ENCODE measurements at places on chromosomes 1 and 21. TPM values are rescaled to one million over a fixed set of nuclear protein-coding genes. Genes with fewer than 3 reads are reported as not detected.
A peak's percentile ranks its signal among the peaks of the same experiment; 100 is the strongest.

- DNase-seq, result no peak
Observed at GRCh38 chr1:40045182-40045581, 4.7 kb downstream of the CAP1 start.

- DNase-seq, result no peak
Observed at GRCh38 chr1:85308833-85309350, 32.5 kb upstream of the BCL10 start.

DNA sequence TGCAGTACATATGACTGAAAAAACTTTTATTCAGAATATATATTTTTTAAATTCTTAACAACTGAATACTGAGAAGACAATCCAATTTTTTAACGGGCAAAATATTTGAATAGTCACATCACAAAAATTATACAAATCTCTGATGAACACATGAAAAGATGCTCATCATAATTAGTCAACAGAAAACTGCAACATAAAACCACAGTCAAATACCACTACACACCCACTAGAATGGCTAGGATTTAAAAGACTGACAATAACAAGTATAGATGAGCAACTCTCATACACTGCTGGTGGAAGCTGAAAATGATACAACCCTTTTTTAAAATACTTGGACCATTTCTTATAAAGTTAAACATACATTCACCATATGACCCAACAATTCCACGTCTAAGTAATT, 87.7 kb upstream of the TNFSF4 start:
- DNase-seq, result no peak

DNA sequence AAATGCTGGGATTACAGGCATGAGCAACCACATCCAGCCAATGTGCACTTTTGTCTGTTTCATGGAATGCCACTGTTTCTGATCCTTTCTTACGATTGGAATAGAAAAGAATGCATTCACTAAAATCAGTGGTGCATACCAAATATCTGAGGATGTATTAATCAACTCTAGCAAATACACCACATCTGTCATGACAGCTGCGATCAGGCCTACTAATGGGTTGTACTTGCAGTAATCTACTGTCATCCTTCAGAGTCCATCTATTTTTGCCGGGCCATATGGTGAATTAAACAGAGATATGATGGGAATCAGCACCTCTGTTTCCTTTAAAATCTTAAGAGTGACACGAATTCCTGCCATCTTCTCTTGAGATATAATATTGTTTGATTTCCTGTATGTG, 8.5 kb upstream of the USP1 start:
- no peak for DNase-seq

GRCh38 chr1:48093696-48094528, 96.7 kb upstream of the TRABD2B start:
- peak; percentile 72 for DNase-seq

DNA sequence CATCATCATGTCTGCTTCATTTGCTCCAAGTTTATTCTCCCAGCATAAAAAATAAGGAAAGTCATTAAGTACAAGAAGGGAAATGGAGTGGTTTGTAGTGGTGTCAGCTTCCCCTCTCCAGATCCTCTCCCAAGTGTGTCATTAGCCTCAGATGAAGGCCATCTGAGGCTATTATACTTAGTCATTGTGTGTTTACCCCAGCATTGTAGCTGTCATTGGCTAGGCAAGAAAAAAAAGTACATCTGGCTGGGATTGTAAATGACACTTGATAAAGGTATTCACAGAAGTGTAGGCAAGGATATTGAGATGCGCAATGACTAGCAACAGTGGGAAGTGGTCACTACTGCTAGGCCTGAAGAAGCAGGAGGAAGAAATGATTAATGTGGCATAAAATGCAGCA, 316.9 kb upstream of the SGIP1 start:
- DNase-seq, result no peak

GRCh38 chr1:35762141-35762540, 7.6 kb downstream of the CLSPN start:
- no peak for DNase-seq

GRCh38 chr1:4856396-4856795, 202.0 kb downstream of the AJAP1 start:
- DNase-seq, result no peak

GRCh38 chr21:37564924-37565529, 198.5 kb downstream of the DYRK1A start:
- no peak for DNase-seq

DNA sequence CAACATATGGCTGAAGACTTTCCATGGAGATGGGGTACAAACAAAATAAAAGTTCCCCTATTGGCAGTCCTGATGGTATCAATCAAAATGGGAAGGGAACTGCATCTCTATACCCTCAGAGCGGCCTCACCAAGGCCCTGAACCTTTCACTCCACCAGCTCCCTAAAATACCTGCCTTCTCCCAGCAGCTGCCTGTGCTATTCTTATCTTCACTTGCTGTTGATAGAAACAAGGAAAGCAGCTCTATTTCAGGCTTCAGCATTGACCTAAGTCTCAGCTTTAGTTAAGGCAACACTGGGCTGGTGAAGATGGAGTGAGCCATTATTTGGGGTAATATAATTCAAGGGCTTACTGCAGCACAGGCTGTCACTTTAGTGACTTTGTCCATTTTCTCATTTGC, 21.7 kb upstream of the PIGC start:
- no peak for DNase-seq

GRCh38 chr1:17084787-17085186, 31.0 kb upstream of the SDHB start:
- DNase-seq, result no peak

- DNase-seq, result no peak
Observed at GRCh38 chr1:228919914-228920313, 184.6 kb downstream of the RHOU start.

GRCh38 chr1:90187323-90187585, 192.3 kb downstream of the ZNF326 start:
- DNase-seq, result no peak

GRCh38 chr1:109114342-109114674, 393 bp downstream of the ELAPOR1 start:
- DNase-seq, result no peak

DNA sequence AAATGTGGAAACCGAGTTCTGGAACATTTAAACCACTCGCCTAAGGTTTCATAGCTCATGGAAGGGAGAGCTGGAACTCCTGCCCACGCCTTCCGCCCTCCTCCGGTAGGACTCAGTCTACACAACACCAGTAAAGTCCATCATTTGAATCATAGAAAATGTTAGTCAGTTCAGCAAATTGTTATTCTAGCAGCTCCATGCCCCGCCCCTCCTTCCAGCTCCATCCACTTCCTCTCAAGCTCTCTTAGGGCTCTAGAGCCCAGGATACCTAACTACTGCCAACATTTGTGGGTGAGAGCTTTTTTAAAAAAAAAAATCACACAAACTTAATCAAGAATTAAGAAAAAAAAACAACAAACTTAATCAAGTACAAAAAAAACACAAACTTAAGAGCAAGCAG, 121.8 kb downstream of the TBX15 start:
- DNase-seq, result no peak

- no peak for DNase-seq
Observed at GRCh38 chr1:232927830-232928505, 22.4 kb upstream of the NTPCR start.

GRCh38 chr1:223322868-223323267, 41.1 kb downstream of the SUSD4 start:
- DNase-seq, result no peak

- no peak for DNase-seq
Observed at GRCh38 chr1:243454328-243454997, 198.6 kb downstream of the SDCCAG8 start.

DNA sequence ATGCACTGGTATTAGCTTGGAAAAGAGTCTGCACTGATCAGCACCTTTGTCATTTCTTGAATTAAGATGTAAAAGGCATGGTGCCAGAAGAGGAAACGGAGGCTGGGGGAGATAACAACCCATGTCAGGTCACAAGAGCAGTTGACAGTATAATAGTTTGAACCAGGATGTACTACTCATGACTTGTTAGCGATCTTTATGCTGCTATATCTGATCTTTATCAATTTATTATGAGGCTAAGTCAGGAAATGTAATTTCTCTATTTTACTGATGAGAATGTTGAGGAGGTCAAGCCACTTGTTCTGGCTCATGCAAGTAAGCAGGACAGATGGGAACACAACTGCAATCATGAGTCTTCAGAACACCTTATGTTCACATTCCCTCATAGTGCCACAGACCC, 41.4 kb downstream of the RGS5 start:
- DNase-seq, result no peak

- DNase-seq, result no peak
Observed at GRCh38 chr1:204868340-204868700, 2.3 kb upstream of the NFASC start.

- no peak for DNase-seq
Observed at GRCh38 chr1:153203130-153203529, at the start of gene LELP1. Gene LELP1, plus strand, starts transcription at chr1:153203430. Its CDS starts 1,278 bp downstream, at chr1:153204708.

- no peak for DNase-seq
Observed at GRCh38 chr1:14443164-14443787, 155.2 kb upstream of the KAZN start.

DNA sequence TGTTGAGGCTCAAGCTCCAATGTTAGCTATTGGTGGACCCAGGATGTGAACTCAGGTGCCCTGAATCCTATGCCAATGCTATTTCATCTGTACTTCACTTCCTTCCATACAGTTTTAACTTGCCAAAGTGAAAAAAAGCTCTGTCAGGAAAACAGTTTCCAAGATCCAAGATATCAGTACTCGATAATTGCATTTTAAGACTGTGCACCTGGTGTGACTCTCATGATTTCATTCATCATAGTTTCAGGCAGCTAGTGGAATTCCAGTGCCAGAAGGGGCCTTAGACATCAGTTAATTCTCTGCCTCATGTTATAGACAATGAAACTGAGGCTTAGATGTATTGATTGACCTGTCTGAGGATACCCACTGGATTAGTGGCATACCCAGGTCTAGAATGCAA, 26.5 kb upstream of the LEPR start:
- DNase-seq, result no peak

- DNase-seq, result peak; percentile 66
Observed at GRCh38 chr1:179883745-179884138, 1.7 kb downstream of the TOR1AIP1 start.

DNA sequence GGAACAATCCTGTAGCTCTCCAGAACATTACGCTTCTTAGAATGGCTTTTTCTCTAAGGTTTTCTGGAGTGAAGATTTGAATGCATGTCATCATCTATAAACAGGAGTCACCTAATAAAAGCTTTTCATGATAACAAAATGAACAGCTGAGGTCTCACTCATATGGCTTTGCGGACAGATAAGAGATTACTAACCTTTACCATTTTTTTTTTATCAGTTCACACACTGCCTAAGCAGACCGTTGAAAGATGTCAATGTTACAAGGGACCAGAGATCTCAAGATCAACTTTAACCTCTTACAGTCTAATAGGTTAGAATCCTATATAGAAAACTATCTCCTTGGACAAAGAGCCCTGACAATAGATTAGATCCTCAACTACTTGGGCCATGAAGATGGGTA, 41.4 kb downstream of the SCMH1 start:
- no peak for DNase-seq

GRCh38 chr21:37805266-37805665, 111.0 kb downstream of the KCNJ6 start:
- no peak for DNase-seq

The FABP3 gene
- total RNA-seq, result not detected

The CTTNBP2NL gene
- total RNA-seq, result 3.4 TPM

The PPIAL4G gene
- total RNA-seq, result 0.36 TPM

The OR10J1 gene
- total RNA-seq, result not detected

The AKR7A3 gene
- total RNA-seq, result 0.68 TPM

The C1QC gene
- not detected for total RNA-seq

The NHLH1 gene
- total RNA-seq, result 0.46 TPM

The SPRR3 gene
- total RNA-seq, result not detected

The BTG3 gene
- 95.7 TPM for total RNA-seq

The FCGR1A gene
- not detected for total RNA-seq

The ERVH48-1 gene
- 2.7 TPM for total RNA-seq

The BARHL2 gene
- not detected for total RNA-seq

The SMIM34 gene
- total RNA-seq, result not detected
